ENCODE measurements at places on chromosomes 11 and 22.
A peak's percentile ranks its signal among the peaks of the same experiment; 100 is the strongest.

DNA sequence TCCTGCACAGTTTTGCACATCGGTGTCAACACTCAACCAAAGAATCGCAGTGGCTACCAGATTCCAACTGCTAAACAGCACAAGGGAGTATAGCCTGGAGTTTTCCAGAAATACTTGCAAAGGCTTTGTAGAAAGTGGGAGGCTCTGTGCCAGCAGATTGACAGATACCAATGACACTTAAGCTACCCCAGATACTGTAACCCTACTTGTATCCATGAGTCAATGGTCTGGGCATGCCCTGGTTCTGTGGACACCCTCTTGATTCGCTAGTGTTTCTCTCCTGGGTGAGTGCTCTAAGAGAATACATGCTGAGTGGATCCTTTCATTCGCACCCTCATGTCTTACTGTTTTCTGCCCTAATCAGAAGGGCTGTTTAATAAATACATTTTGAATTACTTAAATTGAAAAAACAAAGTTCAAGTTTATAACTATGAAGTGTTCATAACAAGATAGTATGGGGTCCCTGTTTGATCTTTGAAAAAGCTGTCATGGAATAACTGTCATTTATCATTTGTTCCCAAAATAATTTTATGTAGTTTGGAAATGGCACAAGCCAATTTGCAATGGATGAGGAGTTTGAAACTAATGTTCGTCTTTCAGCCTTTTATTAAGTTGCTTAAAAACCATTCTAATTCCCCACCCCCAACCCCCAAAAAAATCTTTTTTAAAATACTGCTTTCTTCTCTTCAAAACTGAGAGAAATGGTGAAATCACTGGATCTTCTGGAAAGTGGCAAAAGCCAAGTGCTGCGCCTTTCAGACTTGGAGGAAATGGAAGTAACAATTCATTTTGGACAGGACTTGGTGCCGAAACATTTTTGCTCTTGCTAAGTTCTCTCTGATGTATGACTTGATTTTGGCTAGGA lies 600.5 kb upstream of the TENM4 start:
- DNase-seq, result no peak

DNA sequence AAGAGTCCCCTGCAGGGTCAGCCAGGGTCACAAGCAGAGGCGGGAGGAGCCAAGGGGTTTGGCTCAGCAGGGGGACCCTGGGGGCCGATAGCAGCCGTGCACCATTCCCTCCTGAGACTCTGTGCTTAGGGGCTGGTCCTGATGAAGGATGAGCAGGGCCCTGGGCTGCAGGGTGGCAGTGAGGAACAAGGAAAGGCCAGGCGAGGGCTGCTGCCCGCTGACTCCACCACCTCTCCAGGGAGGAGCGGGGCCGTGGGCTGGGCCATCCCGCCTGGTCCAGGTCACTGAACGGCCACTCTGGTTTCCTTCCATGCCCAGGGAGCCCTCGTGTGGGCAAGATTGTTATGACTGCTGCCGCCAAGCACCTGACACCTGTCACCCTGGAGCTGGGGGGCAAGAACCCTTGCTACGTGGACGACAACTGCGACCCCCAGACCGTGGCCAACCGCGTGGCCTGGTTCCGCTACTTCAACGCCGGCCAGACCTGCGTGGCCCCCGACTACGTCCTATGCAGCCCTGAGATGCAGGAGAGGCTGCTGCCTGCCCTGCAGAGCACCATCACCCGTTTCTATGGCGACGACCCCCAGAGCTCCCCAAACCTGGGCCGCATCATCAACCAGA lies 9.2 kb upstream of the NDUFS8 start:
- peak; percentile 21 for DNase-seq

- no peak for DNase-seq
These were observed 65.2 kb downstream of the ALX4 start for GRCh38 chr11:44244639-44245310.

DNA sequence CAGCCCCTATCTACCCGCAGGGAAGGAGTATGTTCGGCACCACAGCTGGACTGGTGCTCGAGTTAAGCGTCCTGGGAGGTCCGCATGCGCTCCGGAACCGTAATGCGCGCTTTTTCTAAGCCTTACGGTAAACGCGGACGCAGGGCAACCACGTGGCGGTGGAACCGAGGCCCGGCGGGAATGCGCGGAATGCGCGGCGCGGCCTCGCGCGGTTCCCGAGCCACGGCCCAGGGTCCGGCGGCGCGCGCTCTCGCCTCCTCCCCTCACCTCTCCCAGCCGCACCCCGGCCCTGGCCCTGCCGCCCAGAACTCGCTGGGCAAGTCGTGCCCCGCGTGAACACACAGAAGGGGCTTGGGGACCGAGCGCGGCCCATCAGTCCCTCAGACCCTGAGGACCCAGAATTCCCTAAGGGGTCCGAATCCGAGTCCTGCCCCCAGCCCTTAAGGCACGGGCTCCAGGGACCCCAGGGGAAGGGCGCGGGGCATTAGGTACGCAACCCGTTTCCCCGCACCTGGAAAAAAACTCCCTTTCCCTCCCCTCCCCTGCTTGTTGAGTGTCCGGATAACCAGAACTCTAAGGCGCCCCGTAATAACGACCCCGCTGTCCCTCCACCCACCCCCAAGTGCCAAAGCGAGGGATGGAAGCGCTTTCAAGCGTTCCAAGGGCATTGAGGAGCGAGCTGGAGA lies 4.3 kb upstream of the CCND1 start:
- peak; percentile 89 for DNase-seq

GRCh38 chr11:108093128-108093904 lies 28.1 kb upstream of the ACAT1 start:
- peak; percentile 80 for DNase-seq
